Effector memory CD4-positive, alpha-beta T cell (primary cell): ENCODE measurements at places on chromosomes 4 and X.

GRCh38 chr4:5456296-5456845, 252.0 kb downstream of the EVC2 start:
- DNase-seq: no peak

DNA sequence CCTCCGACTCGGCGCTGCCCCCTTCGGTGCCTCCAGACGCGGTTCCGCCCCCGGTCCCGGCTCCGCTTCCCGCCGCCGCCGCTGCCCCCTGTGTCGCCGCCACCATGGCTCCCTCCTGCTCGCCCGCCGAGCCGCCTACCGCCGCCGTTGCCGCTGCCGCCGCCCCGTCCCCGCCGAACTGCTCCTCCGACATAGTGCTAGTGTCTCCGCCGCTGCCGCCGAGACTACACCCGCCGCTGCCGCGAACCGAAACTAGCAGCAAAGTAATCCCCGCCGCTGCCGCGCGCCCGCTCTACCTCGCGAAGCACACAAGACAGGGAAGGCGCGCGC, 340 bp downstream of the HNRNPD start:
- DNase-seq: no peak

DNA sequence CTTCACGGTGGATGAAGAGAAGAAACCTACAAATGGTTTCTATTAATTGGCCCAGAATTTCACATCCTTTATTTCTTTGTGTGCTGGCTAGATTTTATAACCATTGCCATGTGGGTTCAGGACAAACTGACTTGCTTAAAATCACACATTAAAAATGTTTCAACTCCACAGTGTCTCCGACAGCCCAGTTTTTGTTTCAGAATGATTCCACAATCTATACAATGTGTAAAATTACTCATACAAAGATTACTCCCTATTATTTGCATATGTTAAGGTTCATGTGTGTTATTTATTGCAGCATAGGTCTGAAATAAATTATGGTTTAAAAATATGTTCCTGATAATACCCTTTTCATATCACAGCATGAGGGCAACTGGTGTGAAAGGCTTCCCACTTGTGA, 20.6 kb downstream of the DCHS2 start:
- DNase-seq: no peak

GRCh38 chr4:2790583-2791517, 2.0 kb upstream of the SH3BP2 start:
- DNase-seq: no peak
